ENCODE measurements at places on chromosomes 4 and X.

DNA sequence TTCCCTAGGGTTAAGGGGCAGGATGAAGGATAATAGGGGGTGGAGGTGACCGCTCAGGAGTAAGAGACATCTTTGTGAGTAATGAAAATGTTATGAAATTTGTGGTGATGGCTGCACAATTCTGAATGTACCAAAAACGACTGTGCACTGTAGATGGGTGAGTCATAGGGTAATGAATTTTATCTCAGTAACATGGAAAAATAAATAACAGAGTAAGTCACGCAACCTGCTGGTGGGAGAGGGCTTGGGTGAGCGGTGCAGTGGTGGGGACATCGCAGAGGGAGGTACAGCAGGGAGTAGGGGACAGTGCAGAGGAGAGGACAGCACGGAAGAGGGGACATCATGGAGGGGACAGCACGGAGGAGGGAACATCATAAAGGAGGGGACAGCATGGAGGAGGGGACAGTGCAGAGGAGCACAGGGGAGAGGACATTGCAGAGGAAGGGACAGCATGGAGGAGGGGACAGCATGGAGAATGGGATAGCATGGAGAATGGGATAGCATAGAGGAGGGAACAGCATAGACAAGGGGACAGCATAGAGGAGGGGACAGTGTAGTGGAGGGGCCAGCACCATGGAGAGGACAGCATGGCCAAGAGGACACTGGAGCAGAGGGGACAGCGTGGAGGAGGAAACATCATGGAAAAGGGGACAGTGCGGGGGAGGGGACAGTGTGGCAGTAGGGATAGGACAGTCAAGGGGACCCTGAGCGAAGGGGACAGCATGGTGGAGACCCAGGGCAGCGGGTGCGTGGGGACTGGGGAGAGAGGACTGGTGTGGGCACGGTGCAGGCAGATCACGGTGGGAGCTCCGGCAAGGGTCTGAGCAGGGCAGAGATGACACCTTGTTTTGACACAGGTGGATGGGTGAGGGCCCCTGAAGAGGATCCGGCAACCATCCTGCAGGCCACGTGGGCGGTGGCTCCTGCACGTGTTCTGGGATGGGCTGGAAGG, 68.5 kb upstream of the MXD4 start:
- no peak for DNase-seq

- no peak for DNase-seq
Observed at GRCh38 chr4:97911236-97911906, 231.9 kb downstream of the STPG2 start.

- no peak for DNase-seq
Observed at GRCh38 chr4:152089584-152089983, 328.8 kb upstream of the GATB start.

DNA sequence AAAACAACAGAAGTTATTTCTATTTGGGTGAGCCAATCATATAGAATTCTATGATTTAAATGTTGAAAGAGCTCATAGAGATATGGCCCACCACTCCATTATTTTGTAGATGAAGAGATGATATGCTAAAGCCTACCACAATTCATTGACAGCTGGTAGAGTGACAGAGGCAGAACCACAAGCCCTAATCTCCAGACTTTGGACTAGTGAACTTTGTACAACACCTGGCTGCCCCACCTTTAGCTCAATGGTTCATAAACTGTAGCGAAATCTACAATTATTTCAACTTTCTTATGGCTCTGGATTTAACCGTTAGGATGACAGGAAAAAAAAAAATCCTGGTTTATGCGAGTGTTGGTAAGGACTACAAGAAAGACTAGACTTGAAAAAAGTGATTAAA, 50.9 kb downstream of the PRKG2 start:
- DNase-seq, result no peak

- no peak for DNase-seq
Observed at GRCh38 chr4:177190995-177191580, 118.6 kb upstream of the NEIL3 start.

DNA sequence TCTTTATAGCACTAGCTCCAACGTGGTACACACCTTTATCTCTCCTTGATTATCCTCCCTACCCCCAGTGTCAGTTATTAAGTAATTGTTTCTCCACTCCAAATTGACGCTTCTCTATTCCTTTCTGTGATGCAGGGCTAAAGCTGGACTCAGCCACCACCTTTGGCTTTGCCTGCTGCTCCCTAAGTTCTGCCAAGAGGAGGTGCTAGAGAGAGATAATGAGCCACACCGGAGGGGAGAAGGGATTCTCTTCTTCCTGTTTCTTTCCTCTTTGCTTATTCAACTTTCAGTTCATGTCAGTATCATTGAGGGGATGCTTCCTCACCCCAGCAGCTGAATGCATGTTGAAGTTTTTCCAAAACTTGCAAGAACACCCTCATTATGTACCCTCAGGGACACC, 176.5 kb downstream of the GBA3 start:
- no peak for DNase-seq

DNA sequence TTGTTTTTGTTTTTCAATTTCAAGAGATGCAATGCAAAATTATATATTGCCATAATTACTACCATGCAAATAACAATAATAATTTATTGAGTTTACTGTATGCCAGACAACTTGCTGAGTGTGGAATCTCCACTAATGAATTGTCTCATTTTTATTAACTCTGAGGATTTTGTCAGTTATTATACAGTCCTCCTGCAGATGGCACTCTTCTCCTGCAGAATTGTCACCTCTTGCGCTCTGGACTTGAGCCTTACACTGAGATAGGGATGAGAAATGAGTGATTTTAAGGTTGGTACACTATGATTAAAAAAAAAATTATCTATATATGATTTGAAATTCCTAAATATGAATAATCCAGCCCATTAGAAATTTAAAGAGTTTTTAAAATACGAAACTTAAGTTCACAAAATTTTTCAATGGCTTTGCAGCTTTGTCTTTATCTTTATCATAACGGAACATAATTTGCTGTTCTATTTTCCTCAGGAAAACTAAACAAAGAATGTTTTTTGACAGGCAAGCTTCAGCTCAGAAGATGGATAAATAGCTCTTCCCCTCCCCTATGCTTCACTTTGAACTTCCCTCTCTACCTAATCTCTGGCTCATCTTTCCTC, 12.7 kb upstream of the PAQR3 start:
- DNase-seq, result no peak

DNA sequence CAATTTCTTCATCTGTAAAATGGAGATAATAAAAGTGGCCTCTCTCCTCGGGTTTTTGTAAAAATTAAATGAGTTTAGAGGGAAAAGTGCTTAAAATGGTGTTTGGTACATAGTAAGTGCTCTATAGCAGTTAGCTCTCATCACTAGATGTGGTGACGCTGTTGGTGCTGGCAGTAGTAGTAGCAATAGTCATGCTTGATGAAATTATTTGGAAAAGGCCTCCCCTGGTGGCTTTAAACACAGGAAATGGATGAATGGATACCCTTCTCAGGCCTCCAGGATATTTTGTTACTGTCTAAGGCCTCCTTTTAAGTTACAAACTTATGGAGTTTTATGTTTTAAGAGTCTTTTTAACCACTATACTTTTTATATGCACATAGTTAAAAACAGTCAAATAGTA, 142.9 kb downstream of the CBR4 start:
- DNase-seq, result no peak

DNA sequence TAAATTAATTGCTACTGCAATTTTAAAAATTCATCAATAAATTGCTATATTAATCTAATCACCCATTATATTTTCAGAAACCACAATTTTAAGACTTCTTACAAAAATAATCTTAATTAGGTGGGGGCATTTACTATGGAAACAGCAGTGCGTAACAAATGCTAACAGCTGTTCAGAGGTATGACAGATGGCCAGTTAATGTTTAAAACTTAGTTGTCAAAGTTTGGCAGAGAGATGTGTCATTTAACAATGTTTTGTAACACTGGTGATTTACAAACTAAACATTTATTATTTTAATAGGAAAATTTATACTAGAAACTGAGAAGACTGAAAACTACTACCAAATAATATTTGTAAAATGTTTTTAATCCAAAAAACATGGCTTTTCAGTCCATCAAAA, 85.2 kb upstream of the GPR34 start:
- DNase-seq, result no peak

DNA sequence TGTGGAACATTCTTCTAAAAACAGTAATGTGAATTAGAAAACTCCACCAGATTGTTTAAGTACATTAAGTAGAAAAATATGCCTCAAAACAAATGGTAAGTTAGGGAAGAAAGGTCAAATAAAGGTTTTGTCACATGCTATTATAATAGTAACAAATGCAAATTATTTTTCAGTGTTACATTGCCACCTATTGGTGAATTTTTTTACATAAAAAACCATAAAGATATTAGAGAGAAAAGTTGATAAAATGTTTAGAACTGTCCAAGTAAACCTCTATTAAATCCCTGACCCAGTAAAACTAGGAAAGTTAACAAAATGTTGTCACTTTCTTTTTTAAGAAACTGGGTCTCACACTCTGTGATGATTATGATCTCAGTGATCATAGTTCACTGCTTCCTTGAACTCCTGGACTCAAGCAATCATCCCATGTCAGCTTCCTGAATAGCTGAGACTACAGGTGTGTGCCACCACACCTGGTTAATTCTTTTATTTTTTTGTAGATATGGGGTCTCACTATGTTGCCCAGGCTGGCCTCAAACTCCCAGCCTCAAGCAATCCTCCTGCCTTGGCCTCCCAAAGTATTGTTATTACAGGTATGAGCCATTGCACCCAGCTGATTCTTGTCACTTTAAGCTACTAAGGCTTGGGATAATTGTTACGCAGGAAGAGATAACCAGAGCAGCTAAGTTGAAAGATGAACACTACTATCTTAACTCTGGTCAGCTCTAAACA, 157.6 kb downstream of the ATRX start:
- no peak for DNase-seq

DNA sequence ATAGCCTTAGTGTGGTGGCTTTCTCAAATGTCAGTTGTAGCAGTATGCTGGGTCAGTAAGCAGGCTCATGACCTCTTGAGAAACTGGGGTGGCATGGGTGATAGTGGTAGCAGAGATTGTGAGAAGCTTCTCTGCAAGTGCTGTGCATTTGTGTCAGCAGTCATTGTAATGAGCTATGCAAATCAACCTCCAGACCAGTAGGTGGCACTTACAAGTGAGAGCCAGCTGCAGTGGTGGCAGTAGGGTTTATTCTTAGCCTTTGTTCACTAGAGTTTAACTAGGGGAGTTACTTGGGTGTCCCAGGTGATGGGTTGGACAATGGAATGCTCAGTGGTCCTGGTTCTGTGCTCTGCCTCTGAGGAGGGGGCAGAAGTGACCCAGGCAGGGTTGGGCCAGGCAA, 818.7 kb downstream of the PCDH7 start:
- no peak for DNase-seq

DNA sequence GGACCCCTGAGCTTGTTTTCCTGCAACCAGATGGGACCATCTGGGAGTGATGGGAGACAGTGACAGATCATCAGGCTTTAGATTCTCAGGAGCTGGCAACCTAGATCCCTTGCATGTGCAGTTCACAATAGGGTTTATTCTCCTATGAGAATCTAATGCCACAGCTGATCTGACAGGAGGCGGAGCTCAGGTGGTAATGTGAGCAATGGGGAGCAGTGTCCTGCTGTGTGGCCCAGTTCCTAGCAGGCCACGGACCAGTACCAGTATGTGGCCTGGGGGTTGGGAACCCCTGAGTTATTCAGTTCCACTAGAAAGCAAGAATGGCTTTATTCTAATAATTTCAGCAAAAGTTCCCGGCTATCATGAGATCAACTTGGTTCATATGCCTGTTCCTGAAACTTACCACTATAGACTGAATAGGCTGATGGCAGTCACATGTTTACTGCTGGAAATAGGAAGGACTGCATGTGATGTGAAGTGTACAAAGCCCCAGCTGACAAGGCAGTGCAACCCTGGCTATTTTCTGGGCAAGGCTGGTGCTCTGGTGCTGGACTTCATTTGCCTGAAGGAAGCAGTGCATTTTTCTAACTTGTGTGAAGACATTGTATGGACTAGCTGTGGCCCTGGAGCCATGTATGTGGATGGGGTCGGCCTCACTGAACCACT, 107.2 kb downstream of the SPRY1 start:
- no peak for DNase-seq

GRCh38 chr4:119897260-119897659, 169.4 kb downstream of the MAD2L1 start:
- DNase-seq, result no peak

DNA sequence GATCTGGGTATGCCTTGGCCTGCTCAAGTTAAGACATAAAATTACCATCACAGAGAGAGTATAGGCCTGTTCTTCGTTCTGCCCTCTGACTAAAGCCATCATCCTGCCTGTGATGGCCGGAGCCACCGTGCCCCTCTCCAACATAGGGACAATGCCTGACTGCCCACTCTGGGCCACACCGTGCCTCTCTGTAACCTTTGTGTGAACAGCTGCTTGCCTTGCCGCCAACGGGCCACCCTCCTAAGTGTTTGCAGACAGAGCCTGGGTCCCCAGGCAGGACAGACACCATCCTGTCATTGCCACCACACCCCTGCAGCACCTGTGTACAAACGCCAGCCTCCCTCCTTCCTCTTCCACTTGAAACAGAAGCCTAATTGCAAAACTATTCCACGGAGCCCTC, 298.7 kb upstream of the TENM3 start:
- DNase-seq, result no peak

- no peak for DNase-seq
Observed at GRCh38 chr4:44996276-44996845, 270.0 kb upstream of the GNPDA2 start.
